ENCODE measurements at places on chromosomes 13 and 19.
A peak's percentile ranks its signal among the peaks of the same experiment; 100 is the strongest.

DNA sequence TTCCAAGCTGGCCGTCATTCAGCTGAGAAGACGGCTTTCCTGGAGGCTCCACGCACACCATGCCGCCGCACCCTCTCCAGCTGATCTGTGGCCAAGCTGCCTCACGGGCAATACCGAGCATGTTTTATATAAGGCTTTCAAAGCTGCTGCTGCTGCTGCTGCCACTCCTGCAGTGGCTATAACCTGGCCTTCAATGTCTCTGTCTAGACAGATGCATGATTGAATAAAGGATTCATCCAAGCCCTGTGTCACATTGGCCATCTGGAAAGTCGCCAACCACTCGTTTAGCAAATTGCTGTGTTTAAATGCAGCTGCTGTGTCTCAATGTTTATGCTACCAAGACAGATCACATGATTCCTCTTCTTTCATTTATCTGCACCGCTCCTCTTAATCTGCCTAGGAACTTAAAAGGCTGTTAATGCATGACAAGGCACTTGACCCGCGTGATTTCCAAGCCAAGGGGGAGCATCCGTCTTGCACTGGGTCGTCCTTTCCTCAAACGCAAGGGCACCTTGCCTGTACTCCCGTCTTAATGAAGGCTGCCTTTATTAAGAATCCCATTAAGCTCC lies 114.3 kb downstream of the TEX26 start:
- peak; percentile 74 for DNase-seq

GRCh38 chr13:27007166-27007565 lies 164.4 kb downstream of the USP12 start:
- peak; percentile 21 for DNase-seq

GRCh38 chr13:51246418-51247277 lies 24.4 kb downstream of the FAM124A start:
- DNase-seq = no peak

- DNase-seq = no peak
Observed at GRCh38 chr19:5138606-5139582, 170.0 kb downstream of the KDM4B start.

DNA sequence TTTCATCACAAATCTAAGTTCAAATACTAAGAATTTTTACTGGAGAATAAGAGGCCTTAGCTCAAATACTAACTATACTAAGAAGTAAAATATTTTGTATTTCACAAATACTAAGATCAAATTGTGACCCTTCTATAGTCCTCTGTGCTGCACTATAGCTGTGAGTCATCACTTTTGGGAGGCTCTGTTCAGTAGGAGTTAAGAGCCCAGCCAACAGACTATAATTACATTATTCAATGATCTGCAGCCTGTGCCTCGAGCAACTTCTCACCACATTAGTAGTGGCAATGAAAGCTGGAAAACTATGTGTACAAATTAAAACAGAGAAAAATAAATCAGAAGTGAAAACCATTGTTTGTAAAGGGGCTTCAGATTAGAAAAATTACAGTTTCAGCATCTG lies 147.3 kb upstream of the GPC6 start:
- DNase-seq = peak; percentile 11

DNA sequence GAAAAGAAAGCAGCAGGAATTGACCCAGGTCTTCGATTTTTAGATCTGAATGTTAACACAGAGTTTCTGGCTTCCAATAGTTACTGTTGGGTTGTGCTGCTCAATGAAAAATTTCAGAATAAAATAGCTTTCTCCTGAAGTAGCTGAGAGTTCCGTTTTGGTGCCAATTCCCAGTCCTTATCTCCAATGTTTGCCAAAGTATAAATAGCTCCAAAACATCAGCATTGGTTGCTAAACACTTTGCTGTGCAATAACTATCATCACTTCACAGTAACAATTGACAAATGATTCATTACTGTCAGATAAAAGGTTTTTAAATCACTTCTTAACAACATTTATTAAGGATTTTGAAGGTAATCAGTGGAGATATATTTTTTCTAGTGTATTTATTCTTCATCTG lies 446.0 kb downstream of the PCDH20 start:
- DNase-seq = peak; percentile 30

DNA sequence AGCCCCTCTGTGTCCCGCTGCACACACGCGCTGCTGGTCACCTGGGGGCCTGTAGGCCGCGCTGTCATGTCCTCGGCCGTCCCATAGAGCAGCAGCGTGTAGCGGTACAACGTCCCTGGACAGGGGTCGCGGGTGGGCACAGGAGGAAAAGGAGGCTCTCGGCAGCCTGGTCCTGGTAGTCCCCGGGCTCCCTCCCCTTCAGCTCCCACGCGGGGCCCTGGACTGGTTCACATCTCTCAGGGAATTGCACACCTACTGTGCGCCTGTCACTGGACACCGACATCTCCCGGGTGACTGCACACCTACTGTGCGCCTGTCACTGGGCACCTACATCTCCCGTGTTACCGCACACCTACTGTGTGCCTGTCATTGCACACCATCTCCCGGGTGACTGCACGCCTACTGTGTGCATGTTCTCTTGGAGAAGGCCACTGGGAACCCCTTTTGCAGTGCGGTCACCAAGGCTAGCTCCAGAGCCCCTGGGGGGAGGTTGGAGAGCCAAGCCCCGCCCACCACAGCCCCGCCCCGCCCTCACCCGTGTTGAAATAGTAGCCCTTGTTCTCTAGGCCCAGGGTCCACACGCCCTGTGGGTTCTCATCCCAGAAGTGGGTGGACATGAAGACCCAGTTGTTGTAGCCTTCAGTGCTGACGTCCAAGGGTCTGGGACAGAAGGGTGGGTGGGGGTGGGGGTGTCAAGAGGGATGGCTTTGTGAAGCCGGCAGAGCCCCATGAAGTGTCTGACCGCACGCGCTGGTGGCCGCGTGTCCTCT lies 3.5 kb upstream of the C19orf25 start:
- DNase-seq = no peak

GRCh38 chr19:40806423-40807146 lies 7.6 kb downstream of the EGLN2 start:
- DNase-seq = peak; percentile 22

- DNase-seq = no peak
Observed at GRCh38 chr13:101455863-101456262, 3.4 kb downstream of the ITGBL1 start.

GRCh38 chr19:50040967-50041366 lies 15.2 kb downstream of the ZNF473 start:
- no peak for DNase-seq

Data from NCI-H1105 (cell line).